ENCODE measurements at places on chromosomes 12 and 14. TPM values are rescaled to one million over a fixed set of nuclear protein-coding genes. Genes with fewer than 3 reads are reported as not detected.
A peak's percentile ranks its signal among the peaks of the same experiment; 100 is the strongest.

- H3K4me1 ChIP-seq = no peaks in the 10 kb centered on the region
- H3K27me3 ChIP-seq = no peaks in the 10 kb centered on the region
- no peak for DNase-seq
- no peaks in the 10 kb centered on the region for H3K36me3 ChIP-seq
- no peak overlapping the region for H3K4me3 ChIP-seq
Observed at GRCh38 chr12:129213551-129213950, 360.3 kb downstream of the GLT1D1 start.

DNA sequence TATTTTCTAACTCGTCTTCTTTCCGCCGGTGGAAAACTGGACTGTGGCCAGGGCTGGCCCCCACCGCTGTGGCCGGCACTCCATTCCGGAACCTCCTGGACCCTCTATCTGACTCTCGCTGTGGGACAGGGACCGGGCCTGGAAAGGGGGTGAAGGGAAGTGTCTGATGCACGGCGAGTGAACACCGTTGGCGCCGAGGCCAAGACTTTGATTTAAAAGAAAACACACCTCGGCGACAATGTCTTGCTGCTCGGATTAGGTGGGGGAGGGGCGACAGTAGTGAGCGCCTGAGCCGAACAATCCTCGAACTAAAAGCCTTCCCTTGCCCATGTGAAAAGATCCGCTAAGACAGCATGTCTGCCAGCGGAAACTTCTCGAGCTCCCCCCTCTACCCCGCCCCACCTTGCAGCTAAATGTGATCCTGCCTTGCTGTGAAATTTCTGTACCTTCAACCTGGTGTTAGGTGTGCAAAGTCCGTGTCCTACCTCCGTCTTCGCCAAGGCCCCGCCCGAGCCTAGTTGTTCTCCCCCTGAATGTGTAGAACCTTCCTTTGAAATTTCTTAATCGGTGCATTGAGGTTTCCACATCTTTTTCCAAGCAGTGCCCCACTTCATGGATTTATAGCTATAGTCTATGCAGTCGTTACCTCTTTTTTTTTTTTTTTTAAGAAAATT lies 862 bp upstream of the HOTAIR start:
- DNase-seq = no peak
- peak overlapping the region; percentile 62 for H3K4me3 ChIP-seq
- H3K27ac ChIP-seq = peak overlapping the region; percentile 78
- peaks cover 79% of the 10 kb centered on the region for H3K27me3 ChIP-seq

DNA sequence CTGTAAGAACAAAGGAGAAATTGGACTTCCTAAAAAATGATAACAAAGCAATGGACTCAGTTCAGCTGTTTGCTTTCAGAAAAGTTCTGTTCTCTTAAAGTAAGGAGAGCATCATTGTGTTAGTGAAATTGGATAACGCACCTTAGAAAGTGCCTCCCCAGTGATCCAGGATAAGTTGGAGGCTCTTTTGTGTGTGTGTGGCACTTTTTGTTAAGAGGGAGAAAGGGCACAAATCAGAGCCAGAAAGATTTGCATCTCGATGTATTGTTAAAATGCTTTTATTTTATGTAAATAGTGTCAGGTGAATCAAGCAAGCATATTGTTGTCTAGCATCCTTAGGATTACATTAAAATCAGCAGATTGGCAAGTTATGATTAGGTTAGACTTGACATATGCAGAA lies 2.1 kb downstream of the STK38L start:
- peak overlapping the region; percentile 85 for H3K4me3 ChIP-seq
- no peaks in the 10 kb centered on the region for H3K27me3 ChIP-seq
- peaks cover 16% of the 10 kb centered on the region for H3K4me1 ChIP-seq
- H3K36me3 ChIP-seq = no peaks in the 10 kb centered on the region

DNA sequence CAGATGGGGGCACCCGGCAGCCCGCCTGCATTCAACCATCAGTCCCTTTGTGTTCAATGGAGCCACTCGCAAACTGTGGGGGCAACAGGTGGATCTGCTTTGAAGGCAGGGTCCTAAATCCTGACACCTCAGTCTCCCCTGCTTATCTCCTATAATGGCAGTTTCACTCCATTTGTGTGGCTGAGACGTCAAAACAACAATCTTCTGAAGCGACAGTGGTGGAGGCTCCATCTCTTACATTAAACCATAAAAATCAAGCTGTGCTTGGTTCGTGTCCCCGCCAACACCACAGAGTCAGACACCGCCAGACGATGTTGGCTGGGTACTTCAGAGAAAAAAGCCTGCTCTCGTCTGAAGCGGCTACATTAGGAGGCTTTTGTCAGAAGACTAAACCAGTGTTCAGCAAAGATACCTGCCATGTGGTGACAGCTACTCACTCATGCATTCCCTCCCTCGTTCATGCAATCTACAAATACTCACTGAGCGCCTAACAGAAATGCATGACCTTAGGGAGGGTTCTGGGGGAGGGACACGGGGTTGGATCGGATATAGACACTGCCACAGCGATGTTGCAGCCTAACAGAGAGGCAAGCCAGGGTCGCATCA lies 253.9 kb downstream of the FOXN3 start:
- H3K4me1 ChIP-seq = peaks cover 43% of the 10 kb centered on the region
- no peaks in the 10 kb centered on the region for H3K36me3 ChIP-seq
- no peak overlapping the region for H3K4me3 ChIP-seq
- no peak for DNase-seq

- no peaks in the 10 kb centered on the region for H3K4me1 ChIP-seq
- H3K4me3 ChIP-seq = no peak overlapping the region
- DNase-seq = peak; percentile 49
- no peak overlapping the region for H3K27ac ChIP-seq
- no peaks in the 10 kb centered on the region for H3K27me3 ChIP-seq
Observed at GRCh38 chr12:89179983-89180382, 172.3 kb downstream of the DUSP6 start.

DNA sequence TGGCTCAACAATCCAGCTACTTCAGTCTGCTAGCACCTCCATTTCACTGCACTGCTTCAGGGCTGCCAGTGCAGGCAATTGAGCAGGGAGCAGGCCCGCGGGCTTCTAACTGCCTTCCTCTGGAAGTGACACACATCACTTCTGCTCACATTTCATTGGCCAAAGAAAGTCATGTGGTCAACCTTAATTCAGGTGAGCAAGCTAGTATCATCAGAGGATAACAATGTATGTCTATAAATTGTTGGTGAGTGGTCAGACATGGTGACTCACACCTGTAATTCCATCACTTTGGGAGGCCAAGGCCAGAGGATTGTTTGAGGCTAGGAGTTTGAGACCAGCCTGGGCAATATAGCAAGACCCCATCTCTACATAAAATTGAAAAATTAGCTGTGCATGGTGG lies 22.3 kb upstream of the CHGA start:
- no peak overlapping the region for H3K4me3 ChIP-seq
- H3K27ac ChIP-seq = no peak overlapping the region
- H3K36me3 ChIP-seq = no peaks in the 10 kb centered on the region
- no peak for DNase-seq
- no peaks in the 10 kb centered on the region for H3K4me1 ChIP-seq
- peaks cover 12% of the 10 kb centered on the region for H3K27me3 ChIP-seq

GRCh38 chr12:113108308-113108707 lies 27.3 kb downstream of the RASAL1 start:
- no peaks in the 10 kb centered on the region for H3K36me3 ChIP-seq
- H3K27me3 ChIP-seq = peaks cover 4% of the 10 kb centered on the region
- no peak overlapping the region for H3K27ac ChIP-seq
- no peaks in the 10 kb centered on the region for H3K4me1 ChIP-seq
- DNase-seq = no peak
- H3K4me3 ChIP-seq = no peak overlapping the region

- H3K4me1 ChIP-seq = peaks cover 37% of the 10 kb centered on the region
- no peaks in the 10 kb centered on the region for H3K27me3 ChIP-seq
- DNase-seq = peak; percentile 77
- no peak overlapping the region for H3K4me3 ChIP-seq
Observed at GRCh38 chr12:120089796-120090195, 26.8 kb downstream of the RAB35 start.

GRCh38 chr12:68971404-68971803 lies 38.4 kb upstream of the CPM start:
- no peak for DNase-seq
- H3K4me1 ChIP-seq = no peaks in the 10 kb centered on the region
- no peaks in the 10 kb centered on the region for H3K27me3 ChIP-seq
- no peaks in the 10 kb centered on the region for H3K36me3 ChIP-seq
- no peak overlapping the region for H3K27ac ChIP-seq

- peaks cover 6% of the 10 kb centered on the region for H3K27me3 ChIP-seq
- H3K27ac ChIP-seq = peak overlapping the region; percentile 30
- H3K36me3 ChIP-seq = no peaks in the 10 kb centered on the region
- no peaks in the 10 kb centered on the region for H3K4me1 ChIP-seq
- no peak overlapping the region for H3K4me3 ChIP-seq
Observed at GRCh38 chr12:95633732-95634465, 82.6 kb upstream of the USP44 start.

GRCh38 chr12:49854976-49855375 lies 12.1 kb upstream of the BCDIN3D start:
- H3K4me1 ChIP-seq = no peaks in the 10 kb centered on the region
- H3K36me3 ChIP-seq = no peaks in the 10 kb centered on the region
- H3K27ac ChIP-seq = no peak overlapping the region
- no peak overlapping the region for H3K4me3 ChIP-seq
- H3K27me3 ChIP-seq = no peaks in the 10 kb centered on the region
- DNase-seq = no peak

- H3K4me1 ChIP-seq = no peaks in the 10 kb centered on the region
- no peak overlapping the region for H3K27ac ChIP-seq
- H3K4me3 ChIP-seq = no peak overlapping the region
- no peaks in the 10 kb centered on the region for H3K36me3 ChIP-seq
Observed at GRCh38 chr12:47876440-47876960, 28.3 kb downstream of the VDR start.

- no peak overlapping the region for H3K27ac ChIP-seq
- H3K4me3 ChIP-seq = no peak overlapping the region
- H3K36me3 ChIP-seq = no peaks in the 10 kb centered on the region
- no peaks in the 10 kb centered on the region for H3K27me3 ChIP-seq
Observed at GRCh38 chr12:59491877-59492276, 104.0 kb upstream of the SLC16A7 start.

DNA sequence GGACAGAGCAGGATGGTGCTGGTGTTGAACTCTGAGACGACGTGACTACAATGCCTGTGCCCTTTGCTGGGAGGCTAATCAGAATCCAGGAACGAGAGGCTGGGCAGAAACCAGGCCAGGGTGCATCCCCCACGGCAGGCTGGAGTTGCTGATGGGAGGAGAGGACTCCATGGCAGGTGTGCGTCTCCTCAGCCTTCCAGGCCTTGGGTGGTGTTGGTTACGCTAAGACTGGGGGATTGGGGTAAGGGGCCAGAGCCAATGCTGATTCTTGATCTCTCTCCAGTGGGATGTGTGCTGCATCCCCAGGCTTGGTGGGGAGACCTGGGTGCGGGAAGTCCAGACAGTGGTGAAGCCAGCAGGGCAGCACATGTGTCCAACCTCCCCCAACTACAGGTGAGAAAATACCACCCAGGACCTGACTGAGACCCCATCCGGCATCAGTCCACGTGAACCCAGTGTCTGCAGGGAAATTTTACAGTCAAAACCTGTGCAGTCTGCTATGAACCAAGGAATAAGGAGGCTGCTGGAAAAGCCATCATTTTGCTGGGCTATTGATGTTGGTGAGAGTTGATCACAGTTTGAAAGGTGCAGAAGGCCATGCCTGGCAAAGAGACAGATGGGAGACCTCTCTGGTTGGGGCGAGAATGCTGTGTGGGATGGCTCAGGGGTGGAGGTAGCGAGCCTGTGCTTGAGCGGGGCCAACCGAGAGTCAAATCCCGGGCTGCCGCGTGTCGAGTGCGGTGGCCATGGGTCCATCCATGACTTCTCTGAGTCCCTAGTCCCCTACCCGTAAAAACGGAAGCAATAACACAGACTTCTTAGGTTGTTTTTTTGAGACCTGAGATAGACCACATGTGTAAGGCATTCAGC lies 89.8 kb downstream of the NTF3 start:
- no peak overlapping the region for H3K27ac ChIP-seq
- no peaks in the 10 kb centered on the region for H3K4me1 ChIP-seq
- H3K36me3 ChIP-seq = no peaks in the 10 kb centered on the region
- no peak for DNase-seq

DNA sequence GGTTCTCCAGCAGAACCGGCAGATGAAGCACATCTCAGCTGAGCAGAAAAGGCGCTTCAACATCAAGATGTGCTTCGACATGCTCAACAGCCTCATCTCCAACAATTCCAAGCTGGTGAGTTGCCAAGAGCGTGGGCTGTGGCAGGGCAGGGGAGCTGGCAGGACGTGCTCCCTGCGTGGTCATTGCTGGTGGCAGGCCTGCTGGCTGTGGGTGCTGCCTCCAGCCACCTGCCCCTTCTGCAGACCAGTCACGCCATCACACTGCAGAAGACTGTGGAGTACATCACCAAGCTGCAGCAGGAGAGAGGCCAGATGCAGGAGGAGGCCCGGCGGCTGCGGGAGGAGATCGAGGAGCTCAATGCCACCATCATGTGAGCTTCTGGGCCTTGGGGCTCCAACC lies 35.8 kb downstream of the IL31 start:
- peaks cover 27% of the 10 kb centered on the region for H3K4me1 ChIP-seq
- H3K36me3 ChIP-seq = peaks cover 88% of the 10 kb centered on the region
- no peak for DNase-seq

- H3K4me1 ChIP-seq = peaks cover 47% of the 10 kb centered on the region
- H3K27me3 ChIP-seq = no peaks in the 10 kb centered on the region
- no peaks in the 10 kb centered on the region for H3K36me3 ChIP-seq
- no peak for DNase-seq
Observed at GRCh38 chr14:74763803-74764531, 851 bp downstream of the YLPM1 start.

DNA sequence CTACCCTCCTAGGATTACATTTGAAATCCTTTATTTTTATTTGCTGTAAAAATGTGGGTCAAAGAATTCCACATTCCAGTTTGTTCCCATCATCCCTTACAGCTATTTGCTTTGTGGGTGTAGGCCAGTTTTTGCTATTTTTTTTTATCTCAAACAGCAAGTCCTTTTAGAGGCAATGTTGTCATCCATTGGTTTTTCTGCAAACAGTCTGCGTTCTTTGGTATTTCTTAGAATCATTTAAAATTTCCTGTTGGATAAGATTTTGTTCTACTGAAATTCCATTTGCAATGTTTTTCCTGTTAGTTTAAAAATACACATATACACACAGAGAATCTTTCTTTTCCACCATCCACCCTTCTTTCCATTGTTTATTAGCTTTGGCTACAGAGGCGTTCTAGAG lies 53.3 kb upstream of the STK38L start:
- no peak overlapping the region for H3K4me3 ChIP-seq
- H3K4me1 ChIP-seq = no peaks in the 10 kb centered on the region
- no peaks in the 10 kb centered on the region for H3K36me3 ChIP-seq
- DNase-seq = no peak
- no peak overlapping the region for H3K27ac ChIP-seq

- no peaks in the 10 kb centered on the region for H3K27me3 ChIP-seq
- H3K36me3 ChIP-seq = no peaks in the 10 kb centered on the region
- no peak overlapping the region for H3K27ac ChIP-seq
- DNase-seq = no peak
- no peaks in the 10 kb centered on the region for H3K4me1 ChIP-seq
Observed at GRCh38 chr12:3342051-3342450, 149.0 kb upstream of the PRMT8 start.

GRCh38 chr14:74243051-74243450 lies 3.8 kb downstream of the VSX2 start:
- H3K36me3 ChIP-seq = no peaks in the 10 kb centered on the region
- DNase-seq = no peak
- peaks cover 12% of the 10 kb centered on the region for H3K4me1 ChIP-seq
- no peak overlapping the region for H3K27ac ChIP-seq
- peaks cover 65% of the 10 kb centered on the region for H3K27me3 ChIP-seq

Gene ANKS1B
- 5.5 TPM for total RNA-seq

Gene ANO4
- not detected for total RNA-seq

Gene NPFF
- total RNA-seq = not detected

Gene SERPINA10
- total RNA-seq = not detected

Gene FAM90A1
- not detected for total RNA-seq

Gene UBR7
- 27.7 TPM for total RNA-seq

Gene TBX3
- total RNA-seq = 7.5 TPM

Gene CLEC4C
- not detected for total RNA-seq

Gene DIO2
- total RNA-seq = 32.2 TPM
